ENCODE measurements at places on chromosomes 2 and 18.

DNA sequence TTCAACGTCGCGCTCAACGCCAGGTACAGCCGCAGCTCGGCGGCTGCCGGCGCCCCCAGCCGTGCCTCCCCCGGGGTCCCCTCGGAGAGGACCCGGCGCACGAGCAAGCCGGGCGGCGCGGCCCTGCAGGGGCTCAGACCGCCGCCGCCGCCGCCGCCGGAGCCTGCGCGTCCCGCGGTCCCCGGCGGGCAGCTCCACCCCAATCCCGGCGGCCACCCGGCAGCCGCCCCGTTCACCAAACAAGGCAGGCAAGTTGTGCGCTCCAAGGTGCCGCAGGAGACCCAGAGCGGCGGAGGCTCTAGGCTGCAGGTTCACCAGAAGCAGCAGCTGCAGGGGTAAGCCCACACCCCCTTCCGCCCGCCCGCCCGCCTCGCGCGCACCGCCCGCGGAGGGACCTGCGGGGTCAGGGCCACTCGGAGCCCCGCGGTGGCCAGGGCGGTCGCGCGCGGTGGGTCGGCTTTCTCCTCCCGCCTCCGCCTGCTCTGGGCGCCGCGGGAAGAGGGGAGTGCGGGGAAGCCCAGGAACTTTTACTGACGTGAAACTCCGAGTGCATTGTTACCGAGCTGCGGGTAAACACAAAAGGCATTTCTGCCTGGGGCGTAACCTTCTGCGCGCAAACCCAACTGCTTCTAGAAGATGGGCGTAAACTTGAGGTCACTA lies 861 bp downstream of the LTBP1 start:
- peak; percentile 19 for DNase-seq

GRCh38 chr18:55199291-55199963 lies 240.2 kb upstream of the CCDC68 start:
- DNase-seq: no peak

DNA sequence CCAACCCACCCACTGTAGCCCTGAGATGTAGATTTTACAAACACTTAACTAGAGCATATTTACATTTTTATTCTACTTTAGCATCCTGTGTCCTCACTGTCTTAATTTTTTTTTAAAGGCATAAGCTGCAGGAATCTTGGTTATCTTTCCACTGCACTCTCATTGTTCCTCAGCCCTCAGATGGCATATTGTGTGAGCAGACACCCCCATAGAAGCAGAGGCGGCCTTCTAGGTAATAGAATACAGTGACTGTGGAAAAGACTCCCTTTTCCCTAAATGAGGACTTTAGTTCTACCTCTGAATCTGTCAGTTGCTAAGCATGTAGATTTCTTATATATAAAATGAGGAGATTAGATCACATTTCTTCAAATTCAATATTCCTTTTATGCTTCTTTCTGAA lies 543.5 kb upstream of the SPHKAP start:
- no peak for DNase-seq

- DNase-seq: no peak
Measured at GRCh38 chr18:25166113-25166512, 185.9 kb downstream of the ZNF521 start.

GRCh38 chr2:111017909-111018308 lies 102.8 kb upstream of the BCL2L11 start:
- DNase-seq: no peak

DNA sequence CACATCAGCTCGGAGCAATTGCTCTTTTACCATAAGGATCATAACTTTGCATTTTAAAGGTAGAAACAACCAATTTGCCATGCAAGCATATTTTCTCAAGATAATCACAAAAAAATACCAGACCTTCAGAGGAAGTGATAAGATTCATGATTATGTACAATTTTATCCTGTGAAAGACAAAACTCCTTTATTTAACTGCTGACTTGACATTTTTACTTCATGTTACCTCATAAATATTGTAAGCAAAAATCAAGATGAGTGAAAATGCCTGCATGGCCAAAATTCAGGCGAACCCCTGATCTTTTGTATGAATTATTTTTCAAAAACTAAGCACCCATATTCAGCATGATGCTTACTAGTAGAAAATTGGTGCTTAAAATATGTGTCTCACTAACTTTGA lies 246.4 kb downstream of the CD226 start:
- no peak for DNase-seq

- DNase-seq: no peak
Measured at GRCh38 chr2:152201466-152201830, 25.9 kb upstream of the STAM2 start.

DNA sequence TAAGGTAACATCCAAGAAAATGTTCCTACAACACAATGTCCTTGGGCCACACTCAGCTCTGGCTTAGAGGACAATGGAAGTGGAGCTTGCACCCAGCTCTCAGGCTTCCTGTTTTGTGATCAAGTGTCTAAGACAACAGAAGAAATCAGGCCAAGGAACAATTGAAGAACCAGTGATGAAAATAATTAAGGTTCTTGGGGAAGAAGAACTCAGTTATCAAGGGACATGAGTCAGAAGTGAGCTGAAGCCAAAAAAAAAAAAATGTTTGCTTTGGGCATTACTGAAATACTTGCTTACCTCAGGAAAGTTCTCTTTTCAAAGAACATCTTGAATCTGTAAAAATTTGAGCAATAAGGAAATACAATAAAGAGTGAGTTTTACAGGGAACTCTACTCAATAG lies 299.0 kb downstream of the FBXO15 start:
- no peak for DNase-seq

GRCh38 chr2:213202011-213202410 lies 50.6 kb upstream of the IKZF2 start:
- no peak for DNase-seq

DNA sequence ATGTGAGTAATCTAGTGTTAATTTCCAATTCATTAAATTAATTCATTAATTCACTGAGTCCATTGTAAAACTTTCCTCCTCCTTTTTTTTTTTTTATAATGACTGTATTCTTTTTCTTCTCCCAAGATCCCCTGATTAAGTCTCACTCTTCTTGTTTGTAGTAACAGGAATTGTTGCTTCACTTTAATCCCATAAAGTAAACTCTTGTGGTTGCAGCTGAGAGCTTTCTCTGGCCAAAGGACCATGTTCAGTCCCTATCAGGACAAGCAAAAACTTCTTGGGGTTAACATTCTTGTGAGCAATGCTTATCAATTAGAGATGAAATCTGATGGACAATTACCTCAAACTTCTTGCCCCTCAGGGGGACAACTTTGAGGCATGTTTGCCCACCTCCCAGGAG lies 400.2 kb upstream of the SPHKAP start:
- no peak for DNase-seq

GRCh38 chr2:96648306-96648930 lies 5.9 kb downstream of the FER1L5 start:
- DNase-seq: no peak

DNA sequence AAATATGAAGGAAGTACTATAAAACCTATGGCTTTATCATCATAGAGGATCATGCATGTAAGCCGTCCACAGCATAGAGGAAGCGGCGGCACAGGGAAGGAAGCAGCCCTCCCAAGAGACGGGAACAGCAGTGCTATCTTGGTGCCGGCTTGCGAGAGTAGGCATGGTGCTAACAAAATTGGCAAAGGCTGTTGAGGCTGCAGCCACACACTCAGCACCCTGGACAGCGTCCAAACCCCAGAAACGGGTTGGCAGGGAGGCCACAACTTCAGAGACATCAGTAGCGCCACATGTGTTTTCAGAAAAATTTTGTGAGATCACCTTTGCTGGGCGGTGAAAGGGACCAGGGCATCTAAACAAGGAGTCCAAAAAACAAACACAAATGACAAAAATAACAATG lies 37.7 kb downstream of the NETO1 start:
- no peak for DNase-seq

DNA sequence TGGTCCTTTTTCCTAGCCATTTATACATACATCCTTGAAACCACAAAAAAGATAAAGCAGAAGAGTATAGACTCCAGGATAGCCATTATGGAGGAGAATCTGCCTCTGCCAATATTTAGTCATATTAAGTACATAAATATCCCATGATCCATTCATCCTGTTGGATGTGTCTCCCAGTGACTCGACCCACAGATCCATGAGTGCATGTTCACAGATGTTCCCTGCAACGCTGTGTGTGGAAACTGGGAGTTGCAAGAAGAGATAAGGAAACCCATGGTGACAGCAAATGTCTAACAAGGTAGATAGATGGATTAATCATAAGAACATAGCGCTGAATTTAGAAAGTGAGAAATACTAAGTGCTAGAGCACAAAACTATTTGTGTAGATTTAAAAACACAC lies 34.5 kb downstream of the STK39 start:
- no peak for DNase-seq

- no peak for DNase-seq
Measured at GRCh38 chr2:42267530-42267929, 93.5 kb downstream of the COX7A2L start.

DNA sequence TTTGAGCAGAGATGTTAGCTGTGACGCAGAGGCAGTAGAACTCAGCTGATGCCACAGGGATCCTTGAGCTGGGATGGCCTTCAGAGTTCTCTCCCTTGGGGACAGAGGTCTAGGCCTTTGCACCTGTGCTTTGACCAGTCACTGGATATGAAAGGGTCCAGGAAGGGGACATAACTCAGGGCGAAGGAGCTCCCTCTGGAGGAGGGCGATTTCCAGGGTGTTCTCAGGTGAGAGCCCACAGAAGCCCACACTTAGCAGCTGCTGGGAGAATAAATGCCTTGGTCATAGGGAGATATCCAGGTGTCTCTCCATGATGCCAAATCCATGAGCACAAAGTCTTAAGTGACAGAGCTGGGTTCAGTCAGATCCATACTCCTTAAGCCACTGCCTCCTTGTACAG lies 369.2 kb downstream of the NYAP2 start:
- no peak for DNase-seq

DNA sequence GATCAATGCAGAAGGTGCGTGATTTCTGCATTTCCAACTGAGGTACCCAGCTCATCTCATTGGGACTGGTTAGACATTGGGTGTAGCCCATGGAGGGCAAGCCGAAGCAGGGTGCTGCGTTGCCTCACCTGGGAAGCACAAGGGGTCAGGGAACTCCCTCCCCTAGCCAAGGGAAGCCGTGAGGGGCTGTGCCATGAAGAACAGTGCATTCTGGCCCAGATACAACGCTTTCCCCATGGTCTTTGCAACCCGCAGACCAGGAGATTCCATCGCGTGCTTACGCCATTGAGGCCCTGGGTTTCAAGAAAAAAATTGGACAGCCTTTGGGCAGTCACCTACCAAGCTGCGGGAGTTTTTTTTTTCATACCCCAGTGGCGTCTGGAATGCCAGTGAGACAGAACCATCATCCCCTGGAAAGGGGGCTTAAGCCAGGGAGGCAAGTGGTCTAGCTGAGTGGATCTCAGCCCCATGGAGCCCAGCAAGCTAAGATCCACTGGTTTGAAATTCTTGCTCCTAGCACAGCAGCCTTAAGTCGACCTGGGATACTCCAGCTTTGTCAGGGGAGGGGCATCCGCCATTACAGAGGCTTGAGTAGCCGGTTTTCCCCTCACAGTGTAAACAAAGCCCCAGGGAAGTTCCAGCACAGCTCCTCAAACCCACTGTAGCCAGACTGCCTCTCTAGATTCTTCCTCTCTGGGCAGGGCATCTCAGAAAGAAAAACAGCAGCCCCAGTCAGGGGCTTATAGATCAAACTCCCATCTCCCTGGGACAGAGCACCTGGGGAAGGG lies 21.7 kb downstream of the TFPI start:
- no peak for DNase-seq

GRCh38 chr2:55876429-55877086 lies 47.0 kb downstream of the EFEMP1 start:
- no peak for DNase-seq

GRCh38 chr2:42371611-42372473 lies 10.8 kb upstream of the COX7A2L start:
- DNase-seq: no peak

- DNase-seq: no peak
Measured at GRCh38 chr2:234853729-234854128, 98.1 kb upstream of the SH3BP4 start.

GRCh38 chr2:21317131-21317530 lies 193.4 kb downstream of the TDRD15 start:
- DNase-seq: no peak

GRCh38 chr2:75896779-75897366 lies 186.2 kb upstream of the GCFC2 start:
- DNase-seq: no peak

DNA sequence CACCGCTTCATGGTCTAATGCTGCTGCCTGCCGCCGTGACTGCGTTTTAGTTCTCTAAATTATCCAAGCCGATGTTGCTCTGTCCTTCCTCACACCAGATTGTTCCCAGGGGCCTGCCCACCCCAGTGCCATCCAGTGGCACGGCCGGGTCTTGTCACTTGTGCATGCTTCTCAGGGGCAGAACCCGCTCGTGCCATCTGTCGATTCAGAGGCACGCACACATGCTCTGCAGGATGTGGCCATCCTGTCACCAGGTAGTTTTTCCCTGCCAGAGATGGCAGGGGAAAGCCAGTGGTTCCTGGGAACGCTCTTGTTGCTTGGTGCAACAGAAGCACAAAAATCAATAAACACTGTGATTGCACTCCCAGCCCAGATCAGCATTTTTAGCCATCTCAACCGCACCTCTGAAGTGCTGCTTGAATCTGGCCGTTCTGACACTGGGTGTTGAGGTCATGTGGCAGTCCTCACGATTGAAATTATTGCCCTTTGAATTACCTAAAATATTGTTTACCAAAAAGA lies 119.6 kb upstream of the BOD1L2 start:
- DNase-seq: no peak

DNA sequence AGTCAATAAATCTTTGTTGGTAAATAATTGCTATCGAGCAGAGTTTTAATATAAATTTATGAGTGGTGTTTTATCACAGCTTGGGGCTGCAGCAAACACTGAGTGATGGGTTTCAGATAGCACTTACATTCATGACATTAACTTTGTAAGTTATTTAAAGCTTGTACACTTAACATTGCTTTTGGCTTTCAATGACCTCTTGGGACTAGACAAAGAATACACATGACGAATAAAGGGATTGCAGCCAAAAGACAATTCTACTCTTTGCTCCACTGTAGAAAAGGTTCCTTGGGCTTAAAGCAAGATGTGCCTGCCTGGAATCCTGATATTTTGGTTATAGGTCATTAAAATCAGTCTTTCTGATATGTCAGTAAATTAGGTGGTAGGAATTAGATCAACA lies 299.5 kb downstream of the GBX2 start:
- DNase-seq: no peak

- DNase-seq: no peak
Measured at GRCh38 chr18:28999726-29000125, 822.8 kb upstream of the CDH2 start.

GRCh38 chr2:237160271-237160919 lies 74.7 kb downstream of the COPS8 start:
- DNase-seq: no peak

DNA sequence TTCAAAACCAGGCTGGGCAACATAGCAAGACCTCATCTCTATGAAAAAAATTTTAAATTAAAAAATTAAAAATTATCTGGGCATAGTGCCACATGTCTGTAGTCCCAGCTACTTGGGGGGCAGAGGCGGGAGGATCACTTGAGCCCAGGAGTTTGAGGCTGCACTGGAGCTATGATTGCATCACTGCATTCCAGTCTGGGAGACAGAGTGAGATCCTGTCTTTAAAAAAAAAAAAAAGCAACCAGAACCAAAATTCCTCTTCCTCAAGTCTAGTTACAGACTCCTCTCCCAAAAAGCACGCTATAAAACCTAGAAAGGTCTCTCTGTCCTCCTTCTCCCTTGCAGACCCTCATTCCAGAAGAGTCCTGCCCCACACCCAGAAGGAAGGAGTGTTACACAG lies 23.9 kb downstream of the TNFAIP6 start:
- no peak for DNase-seq
